MV-4-11 (cell line): ENCODE measurements at places on chromosomes 6 and 20.

- no peak for DNase-seq
These were observed 46.6 kb upstream of the TNFAIP3 start for GRCh38 chr6:137820425-137820824.

- peak; percentile 26 for DNase-seq
These were observed 417 bp downstream of the NFATC2 start for GRCh38 chr20:51542033-51542570.

- no peak for DNase-seq
These were observed at the start of gene ADGRG6 for GRCh38 chr6:142301651-142302391. ADGRG6 (plus strand) TSS chr6:142302007; CDS start chr6:142302330, 323 bp downstream.

DNA sequence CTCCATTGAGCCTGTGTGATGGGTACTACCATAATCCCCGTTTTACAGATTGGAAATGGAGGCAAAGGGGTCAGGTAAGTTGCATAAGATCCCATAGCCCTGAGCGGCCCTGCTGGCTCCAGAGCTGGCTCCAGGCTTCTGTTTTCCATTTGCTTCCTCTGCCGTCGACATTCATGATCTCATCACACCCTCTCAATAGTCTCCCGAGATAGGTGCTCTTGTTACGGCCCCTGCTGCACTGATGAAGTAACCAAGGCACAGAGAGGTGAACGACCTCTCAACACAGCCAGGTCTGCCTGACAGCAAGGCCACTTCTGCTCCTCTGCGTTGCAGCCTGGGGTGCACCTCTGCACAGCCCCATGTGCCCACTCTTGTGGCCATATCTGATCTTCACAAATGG lies 16.9 kb downstream of the CDH22 start:
- DNase-seq = no peak

GRCh38 chr6:157220485-157220884 lies 102.8 kb downstream of the TMEM242 start:
- DNase-seq = no peak

- DNase-seq = no peak
These were observed 133.5 kb upstream of the TMEM170B start for GRCh38 chr6:11404081-11404480.

GRCh38 chr6:149230712-149231460 lies 86.6 kb upstream of the TAB2 start:
- peak; percentile 89 for DNase-seq

GRCh38 chr6:41518118-41518517 lies 28.1 kb upstream of the FOXP4 start:
- no peak for DNase-seq

DNA sequence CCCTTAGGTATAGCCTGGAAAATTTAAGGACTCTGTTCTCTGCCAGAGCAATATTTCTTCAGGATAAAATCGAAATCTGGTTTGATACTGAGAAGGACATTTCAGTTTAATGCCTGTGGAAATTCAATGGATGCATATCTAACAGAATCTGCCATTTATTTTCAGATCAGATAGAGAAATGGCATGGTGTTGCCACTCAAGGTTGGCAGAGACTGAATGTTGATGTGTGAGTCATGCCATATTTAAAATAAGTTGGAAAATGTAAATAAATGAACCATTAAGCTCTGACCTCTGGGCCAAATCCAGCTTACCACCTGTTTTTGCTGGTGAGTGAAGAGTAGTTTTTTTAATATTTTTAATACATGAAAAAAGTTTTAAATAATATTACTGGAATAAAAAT lies 594.6 kb downstream of the DOK5 start:
- DNase-seq = no peak

GRCh38 chr6:67541586-67541985 lies 1093.5 kb upstream of the ADGRB3 start:
- no peak for DNase-seq

GRCh38 chr6:26383624-26384417 lies 913 bp downstream of the BTN2A2 start:
- no peak for DNase-seq

DNA sequence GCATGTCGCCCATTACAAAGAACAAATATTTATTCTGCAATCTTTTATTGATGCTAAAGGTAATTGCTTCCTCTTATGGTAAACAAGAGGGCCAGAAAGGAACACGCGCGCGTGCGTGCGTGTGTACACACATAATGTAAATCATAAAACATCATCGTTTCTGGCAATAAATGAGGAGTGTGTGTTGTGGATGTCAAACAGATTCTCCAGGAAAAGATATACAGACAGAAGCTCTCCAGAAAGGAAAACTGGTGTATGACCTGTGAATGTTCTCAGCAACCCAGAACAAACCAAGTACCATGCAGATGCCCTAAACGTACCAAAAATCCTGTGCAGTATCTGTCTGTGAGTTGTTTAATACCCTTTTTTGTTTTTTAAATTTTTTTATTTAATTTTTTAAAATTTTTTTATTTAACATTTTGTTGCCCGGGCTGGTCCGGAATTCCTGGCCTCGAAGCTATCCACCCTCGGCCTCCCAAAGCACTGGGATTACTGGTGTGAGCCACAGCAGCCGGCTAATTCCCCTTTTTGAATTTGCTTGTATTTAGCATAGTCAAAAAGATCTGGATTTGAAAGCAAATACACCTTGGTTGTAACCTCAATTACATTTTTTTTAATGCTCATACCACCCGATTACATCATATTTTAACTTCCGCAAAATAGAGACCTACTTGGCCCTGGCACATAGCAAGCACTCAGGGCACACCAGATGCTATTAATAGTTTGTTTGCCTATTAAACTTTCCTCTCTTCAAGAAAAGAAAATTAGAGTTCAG lies 909 bp upstream of the NUDT3 start:
- DNase-seq = peak; percentile 84

GRCh38 chr20:52847731-52848359 lies 124.3 kb upstream of the TSHZ2 start:
- no peak for DNase-seq

- no peak for DNase-seq
These were observed 810.2 kb downstream of the MAFB start for GRCh38 chr20:39878809-39879208.

- DNase-seq = no peak
These were observed 1.5 kb downstream of the FAM210B start for GRCh38 chr20:56360133-56360907.

GRCh38 chr6:105900125-105900937 lies 185.8 kb upstream of the PRDM1 start:
- DNase-seq = peak; percentile 49

- no peak for DNase-seq
These were observed 393 bp upstream of the FABP7 start for GRCh38 chr6:122778985-122779661.

DNA sequence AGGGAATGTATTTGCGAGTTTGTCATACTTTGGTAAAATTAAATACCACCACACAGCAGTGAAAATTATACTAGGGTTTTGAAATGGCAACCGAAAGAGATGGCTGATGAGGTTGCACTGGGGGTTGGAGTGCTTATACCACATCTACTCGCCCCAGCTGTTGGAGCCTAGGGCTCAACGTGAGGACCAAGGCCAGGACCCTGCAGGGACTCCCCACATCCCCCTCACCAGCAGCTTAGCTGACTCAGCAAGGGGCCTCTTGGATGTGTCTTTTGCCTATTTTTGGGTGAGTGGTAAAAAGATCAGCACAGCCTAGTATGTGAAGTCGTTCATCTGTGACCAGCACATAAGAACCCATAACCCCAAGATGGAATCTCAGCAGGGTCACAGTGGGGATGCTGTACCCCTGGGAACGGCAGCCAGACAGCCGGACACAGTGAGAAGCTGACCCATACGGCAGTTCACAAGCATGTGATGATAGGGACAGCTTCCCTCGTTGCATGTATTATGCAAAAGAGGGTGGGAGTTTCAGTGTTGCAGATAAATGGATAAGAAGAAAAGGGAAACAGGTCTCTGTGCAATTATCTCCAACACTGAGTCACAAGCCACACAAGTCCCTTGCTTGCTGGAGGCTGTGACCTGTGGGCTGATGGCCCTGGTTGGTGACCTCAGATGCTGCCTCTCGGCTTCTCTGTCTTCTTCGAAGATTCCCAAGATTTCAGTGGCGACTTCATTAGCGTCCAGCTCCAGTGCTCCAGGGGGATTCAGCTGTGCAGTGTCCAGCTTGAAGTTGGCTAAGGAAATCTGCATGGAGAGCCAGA lies 20.9 kb upstream of the SPO11 start:
- DNase-seq = peak; percentile 78

DNA sequence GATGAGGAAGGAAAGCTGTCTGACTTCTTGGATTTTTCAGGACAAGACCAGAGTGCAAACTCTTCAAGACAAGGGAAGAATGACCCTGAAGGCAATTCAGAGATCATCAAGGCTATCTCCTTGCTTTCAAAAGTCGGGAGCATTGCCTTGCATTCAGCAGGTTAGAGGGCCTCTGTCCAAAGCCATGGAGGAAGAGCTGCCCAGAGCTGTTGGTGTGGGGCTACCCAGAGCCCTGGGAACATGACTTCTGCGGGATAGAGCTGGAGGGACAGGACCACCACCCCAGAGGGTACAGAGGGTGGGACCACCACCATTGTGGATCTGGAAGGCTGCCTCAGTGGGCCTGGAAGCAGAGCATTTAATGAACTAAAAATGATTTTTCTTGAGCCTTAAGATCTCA lies 5.2 kb upstream of the SRXN1 start:
- DNase-seq = no peak

DNA sequence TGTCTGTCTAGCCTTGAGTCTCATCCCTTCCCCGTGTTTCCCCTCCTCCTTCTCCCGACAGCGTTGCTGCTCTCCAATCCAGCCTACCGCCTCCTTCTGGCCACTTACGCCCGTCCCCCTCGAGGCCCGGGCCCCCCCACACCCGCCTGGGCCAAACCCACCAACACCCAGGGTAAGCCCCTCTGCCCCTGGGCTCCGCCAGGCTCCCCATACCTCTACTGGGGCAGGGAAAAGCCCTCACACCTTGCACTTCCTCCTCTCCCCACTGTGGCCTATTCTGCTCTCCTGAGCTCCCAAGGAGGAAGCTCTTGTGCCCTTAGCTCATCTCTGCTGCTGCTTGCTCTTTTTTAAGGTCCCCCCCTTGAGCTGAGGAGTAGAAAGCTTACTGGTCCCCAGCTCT lies 11.0 kb downstream of the DDR1 start:
- DNase-seq = no peak

DNA sequence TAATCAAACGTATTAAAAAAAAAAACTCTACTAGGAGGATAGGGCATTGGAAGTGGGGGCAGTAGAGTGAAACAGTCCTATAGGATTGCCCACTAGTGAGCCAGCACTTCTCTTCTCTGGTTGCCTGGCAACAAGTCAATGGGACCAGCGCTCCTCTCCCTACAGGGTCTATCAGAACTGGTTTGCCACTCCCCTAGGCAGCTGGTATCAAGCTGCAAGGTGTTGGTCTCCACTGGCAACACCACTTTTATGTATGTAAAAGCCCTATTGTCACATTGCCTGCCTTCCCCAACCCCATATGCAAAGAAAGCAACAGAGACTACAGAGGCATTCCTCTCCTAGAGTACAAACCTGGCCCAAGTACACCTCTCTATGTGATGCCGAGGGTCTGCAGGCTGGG lies 166.9 kb upstream of the MCHR2 start:
- DNase-seq = no peak

GRCh38 chr6:150865406-150866146 lies at the start of gene MTHFD1L:
MTHFD1L (plus strand) TSS chr6:150865702; CDS start chr6:150865823, 121 bp downstream.
- peak; percentile 74 for DNase-seq

GRCh38 chr20:44449864-44450263 lies 25.8 kb upstream of the TTPAL start:
- DNase-seq = no peak

- no peak for DNase-seq
These were observed 44.5 kb downstream of the SLC52A3 start for GRCh38 chr20:723756-724155.

DNA sequence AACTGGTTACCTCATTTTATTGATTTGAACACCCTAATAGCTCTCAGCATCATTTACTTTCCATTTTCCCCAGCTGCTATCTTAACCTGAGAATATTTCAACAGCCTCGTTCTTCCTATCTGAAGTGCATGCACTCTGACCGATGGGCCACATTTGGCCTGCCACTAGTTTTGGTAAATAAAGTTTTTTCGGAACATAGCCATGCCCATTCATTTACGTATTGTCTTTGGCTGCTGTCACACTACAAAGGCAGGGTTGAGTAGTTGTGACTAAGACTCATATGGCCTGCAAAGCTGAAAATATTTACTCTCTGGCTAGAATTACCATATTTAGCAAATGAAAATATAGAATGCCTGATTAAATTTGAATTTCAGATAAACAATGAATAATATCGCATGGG lies 10.8 kb downstream of the ADGRF4 start:
- DNase-seq = no peak

DNA sequence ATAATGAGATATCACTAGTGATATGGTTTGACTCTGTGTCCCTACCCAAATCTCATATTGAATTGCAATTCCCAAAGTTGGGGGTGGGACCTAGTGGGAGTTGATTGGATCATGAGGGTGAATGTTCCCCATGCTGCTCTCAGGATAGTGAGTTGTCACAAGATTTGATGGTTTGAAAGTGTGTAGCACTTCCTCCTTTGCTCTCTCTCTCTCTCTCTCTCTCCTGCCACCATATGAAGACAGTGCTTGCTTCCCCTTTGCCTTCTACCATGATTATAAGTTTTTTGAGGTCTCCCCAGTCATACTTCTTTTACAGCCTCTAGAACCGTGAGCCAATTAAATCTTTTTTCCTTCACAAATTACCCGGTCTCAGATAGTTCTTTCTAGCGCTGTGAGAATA lies 1002.0 kb upstream of the ADGRB3 start:
- peak; percentile 85 for DNase-seq

- no peak for DNase-seq
These were observed 46.6 kb downstream of the RBM38 start for GRCh38 chr20:57437672-57438330.

DNA sequence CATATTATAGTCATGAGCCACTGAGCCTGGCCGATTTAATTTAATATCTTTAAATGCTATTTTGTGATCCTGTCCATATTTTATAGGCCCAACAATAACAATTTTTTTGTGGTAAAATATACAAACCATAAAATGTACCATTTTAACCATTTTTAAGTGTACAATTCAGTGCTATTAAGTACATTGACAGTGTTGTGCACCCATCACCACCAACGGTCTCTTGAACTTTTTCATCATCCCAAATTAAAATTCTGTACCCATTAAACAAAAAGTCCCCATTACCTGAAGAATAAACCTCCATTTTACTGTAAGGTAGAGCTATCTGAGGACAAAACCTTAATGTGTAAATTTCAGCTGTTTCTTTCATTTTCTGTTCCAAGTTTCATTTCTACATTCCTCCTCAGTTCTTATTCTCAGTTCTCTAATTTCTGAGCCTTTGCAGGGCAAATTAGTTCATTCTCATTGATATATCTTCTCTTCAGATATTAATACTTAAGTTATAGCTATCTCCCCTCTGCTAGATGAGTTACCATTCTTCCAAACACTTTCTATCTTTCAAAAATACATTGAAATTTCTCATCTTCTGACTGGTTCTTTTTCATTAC lies 10.3 kb downstream of the MTO1 start:
- DNase-seq = peak; percentile 68
